ENCODE measurements at places on chromosomes 1 and 21.

GRCh38 chr1:184801503-184801902 is 46.8 kb upstream of the EDEM3 start:
- no peak for DNase-seq

DNA sequence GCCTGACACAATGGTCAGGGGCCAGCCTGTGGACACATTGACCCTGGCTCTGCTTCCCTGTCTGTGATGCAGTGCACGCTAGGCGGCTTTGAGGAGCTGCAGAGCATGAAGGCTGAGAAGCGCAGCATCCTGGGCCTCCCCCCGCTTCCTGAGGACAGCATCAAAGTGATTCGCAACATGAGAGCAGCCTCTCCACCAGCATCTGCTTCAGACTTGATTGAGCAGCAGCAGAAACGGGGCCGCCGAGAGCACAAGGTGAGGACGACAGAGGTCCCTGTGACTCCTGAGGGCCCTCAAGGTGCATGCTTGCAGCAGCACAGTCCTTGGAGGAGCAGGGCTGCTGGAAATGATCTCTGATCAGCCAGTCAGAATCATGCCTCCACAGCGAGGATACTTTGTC is 8.6 kb downstream of the STRIP1 start:
- DNase-seq = no peak

GRCh38 chr1:55718758-55719671 is 503.9 kb upstream of the USP24 start:
- no peak for DNase-seq

DNA sequence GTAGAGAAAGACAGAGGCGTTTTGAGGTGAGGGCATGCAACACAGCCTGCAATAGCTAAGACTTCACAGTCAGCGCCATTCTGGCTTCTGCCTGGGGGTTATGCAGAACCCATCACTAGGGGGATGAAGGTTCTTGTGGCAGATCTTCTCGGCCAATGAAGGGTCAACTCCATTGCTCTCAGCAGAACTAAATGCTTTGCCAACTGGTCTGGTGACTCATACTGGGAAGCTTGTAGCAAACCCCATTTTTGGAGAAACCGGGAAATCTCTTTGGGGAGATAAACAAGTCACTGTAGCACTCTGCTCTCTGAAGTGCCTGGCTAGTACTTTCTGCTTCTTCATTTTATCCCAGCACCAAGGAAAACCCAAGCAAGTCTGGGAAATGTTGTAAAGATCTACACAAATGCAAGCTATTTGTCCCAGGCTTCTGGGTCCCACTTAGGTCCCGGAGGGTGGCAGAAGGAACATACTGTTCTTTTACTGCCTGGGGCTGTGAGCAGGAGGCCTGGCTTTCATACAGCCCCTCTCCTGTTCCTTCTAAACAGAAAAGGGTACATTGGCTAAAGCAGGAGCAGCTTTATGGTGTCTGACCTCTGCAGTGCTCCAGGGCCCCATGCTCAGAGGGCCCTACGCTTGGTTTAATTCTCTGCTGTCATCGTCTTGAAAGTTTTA is 28.8 kb downstream of the SHISA4 start:
- no peak for DNase-seq

DNA sequence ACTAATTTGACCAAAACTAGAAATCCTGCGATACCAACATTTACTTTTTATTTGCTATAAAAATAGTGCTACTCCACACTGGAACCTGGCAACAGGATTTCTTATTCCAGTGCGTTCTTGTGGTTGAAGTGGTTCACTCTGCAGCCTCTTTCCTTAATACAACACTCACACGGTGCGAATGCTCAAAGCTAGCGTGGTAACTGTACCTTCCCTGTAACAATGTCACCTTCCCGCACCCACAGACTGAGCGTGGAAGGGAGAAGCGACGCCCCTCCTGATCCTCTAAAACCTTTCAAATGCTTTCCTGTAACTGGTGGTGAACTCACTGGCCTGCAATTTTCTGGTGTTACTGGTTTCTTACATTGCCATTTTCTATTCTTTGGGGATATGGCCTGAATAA is 132.2 kb downstream of the LRRC53 start:
- DNase-seq = no peak

- no peak for DNase-seq
Observed at GRCh38 chr21:39714331-39714730, 30.7 kb upstream of the IGSF5 start.

- no peak for DNase-seq
Observed at GRCh38 chr1:209223791-209224190, 359.7 kb upstream of the CAMK1G start.

DNA sequence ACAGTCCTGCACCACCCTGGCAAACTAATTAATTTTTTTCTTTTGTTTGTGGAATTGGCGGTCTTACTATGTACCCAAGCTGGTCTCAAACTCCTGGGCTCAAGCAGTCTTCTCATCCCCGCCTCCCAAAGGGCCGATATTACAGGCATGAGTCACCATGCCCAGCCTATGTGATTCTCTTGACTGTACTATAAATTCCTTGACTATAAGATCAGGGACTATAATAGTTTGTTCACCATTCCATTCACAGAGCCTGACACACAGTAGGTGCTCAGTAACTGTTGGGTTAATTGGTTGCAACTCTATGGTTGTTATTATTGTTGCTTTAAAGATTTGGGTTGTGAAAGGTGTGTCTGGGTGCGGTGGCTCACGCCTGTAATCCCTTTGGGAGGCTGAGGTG is 17.2 kb downstream of the DAP3 start:
- DNase-seq = no peak

GRCh38 chr21:41954654-41955499 is 1.1 kb upstream of the C2CD2 start:
- no peak for DNase-seq

DNA sequence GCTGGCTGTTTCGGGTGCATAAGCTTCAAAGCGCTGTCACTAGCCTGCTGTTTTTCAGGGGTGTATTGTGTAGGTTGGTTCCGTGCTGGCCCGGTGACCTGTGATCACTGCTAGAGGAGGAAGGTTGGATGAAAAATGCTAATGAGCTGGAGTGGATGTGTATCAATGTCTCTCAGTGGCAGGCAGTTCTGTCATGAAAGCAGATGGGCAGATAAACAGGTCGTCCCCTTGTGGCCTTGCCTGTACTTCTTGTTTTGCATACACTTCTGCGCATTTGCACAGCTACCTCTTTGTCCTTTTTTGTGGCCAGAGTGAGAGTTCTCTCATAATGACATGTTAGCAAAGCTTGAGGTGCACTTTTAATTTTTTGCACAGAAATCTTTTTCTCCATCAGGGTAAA is 2.9 kb downstream of the SELENON start:
- no peak for DNase-seq

DNA sequence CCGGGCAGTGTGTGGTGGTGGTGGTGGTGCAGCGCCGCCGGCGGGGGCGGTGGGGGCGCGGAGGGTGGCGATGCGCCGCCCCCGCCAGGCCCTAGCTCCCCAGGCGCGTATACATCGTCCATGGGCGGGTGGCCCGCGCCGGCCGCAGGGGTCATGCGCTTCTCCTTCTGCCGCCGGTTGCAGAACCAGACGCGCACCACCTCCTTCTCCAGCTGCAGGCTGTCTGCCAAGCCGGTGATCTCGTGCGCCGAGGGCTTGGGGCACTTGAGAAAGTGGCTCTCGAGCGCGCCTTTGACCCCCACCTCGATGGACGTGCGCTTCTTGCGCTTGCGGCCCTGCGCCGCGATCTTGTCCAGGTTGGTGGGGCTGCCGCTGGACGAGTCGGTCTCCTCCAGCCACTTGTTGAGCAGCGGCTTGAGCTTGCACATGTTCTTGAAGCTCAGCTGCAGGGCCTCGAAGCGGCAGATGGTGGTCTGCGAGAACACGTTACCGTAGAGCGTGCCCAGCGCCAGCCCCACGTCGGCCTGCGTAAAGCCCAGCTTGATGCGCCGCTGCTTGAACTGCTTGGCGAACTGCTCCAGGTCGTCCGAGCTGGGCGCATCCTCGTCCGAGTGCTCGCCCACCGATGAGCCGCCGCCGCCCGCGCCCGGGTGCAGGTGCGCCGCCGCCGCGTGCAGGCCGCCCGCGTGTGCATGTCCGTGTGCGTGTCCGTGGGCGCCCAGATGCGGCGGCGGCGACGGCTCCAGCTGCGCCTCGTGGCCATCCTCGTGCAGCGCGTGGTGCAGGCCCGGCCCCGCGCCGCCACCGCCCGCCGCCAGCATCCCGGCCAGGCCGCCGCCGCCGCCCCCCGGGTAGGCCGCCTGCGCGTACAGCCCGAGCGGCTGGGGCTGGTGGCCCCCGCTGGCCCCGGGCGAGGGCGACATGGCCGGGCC is 926 bp downstream of the POU3F1 start:
- no peak for DNase-seq

DNA sequence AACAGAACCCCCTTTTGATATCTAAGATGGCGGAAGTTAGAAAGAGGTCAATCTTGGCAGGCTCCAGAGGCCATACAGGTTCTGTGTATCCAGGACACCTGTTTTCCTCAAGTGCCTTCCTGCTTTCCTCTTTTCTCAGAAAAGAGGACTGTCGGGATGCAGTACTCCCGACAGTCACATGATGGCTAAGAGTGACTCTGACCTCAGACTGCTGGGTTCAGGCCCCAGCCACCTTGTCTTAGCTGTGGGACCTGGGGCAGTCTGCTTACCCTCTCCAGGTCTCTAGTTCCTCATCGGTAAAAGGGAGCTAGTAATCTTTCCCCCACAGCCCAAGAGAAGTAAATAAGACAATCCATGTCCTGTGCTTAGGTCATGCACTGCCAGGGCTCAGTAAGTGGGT is 29.9 kb downstream of the STK40 start:
- DNase-seq = no peak

DNA sequence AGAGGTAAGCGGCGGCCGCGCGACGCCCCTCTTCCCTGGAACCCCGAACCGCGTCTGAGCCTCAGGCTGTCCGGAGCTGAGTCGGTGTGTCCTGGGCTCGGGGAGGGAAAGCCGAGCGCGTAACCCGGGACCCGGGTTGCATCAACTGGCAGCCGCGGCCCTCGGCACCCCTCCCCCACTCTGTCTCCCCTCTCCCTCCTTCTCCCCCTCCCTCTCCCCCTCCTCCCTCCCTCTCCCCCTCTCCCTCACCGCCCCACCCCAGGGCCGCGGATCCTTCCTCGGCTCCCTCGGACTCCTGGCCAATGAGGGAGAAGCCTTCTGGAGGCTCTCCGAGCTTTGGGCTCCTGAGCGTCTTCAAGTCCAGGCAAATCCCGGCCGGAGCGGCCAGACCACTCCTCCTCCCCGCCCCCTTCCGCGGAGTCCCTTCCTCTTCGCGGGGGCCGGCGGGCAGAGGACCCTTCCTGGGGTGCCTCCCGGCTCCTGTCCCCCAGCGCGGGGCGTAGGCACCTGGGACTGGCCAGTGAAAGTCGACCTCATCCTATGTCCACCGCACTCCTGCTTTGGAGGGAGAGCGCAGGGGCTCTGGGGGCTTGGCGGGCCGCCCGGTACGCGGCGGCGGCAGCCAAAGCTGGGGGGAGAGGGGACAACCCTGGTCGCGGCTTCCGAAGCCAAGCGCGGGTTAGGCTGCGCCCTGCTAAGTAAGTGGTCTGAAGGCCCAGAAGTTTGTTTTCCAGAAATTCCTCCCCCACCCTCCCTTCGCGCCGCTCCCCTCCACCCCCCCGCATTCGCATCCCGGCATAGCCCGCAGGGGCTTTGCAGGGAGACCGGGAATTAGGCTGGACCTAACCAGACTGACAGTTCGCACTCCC is 850 bp downstream of the SESN2 start:
- peak; percentile 57 for DNase-seq

DNA sequence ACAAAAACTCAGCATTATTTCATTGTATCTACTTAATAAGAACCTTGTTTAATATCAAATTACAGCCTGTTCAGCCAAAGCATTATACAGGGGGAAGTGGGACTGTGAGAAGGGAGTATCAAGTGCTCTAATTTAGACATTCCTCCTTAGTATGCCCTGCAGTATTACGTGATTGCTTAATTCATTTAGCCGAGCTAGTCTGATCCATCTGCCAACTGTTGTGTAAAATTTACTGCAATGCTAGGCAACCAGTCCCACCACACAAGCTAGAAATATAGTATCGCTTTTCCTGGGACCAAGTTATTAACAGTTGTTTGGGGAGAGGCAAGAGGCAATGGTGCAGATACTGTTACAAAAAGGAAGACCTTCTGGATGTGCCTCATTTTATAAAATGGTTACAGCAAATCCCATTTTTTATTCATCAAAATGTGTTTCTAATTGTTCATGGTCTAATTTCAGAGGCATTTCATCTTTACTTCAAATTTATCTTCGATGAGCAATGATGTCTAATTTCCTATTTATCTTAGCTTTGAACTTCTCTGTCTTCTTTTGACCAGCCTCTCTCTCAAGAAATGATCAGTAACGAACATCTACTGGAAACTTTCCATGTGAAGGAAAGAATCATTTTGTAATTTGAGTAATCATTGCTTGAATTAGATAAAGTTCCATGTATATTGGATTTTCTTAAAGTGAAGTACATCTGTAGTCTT is 283.3 kb downstream of the DUSP10 start:
- no peak for DNase-seq

DNA sequence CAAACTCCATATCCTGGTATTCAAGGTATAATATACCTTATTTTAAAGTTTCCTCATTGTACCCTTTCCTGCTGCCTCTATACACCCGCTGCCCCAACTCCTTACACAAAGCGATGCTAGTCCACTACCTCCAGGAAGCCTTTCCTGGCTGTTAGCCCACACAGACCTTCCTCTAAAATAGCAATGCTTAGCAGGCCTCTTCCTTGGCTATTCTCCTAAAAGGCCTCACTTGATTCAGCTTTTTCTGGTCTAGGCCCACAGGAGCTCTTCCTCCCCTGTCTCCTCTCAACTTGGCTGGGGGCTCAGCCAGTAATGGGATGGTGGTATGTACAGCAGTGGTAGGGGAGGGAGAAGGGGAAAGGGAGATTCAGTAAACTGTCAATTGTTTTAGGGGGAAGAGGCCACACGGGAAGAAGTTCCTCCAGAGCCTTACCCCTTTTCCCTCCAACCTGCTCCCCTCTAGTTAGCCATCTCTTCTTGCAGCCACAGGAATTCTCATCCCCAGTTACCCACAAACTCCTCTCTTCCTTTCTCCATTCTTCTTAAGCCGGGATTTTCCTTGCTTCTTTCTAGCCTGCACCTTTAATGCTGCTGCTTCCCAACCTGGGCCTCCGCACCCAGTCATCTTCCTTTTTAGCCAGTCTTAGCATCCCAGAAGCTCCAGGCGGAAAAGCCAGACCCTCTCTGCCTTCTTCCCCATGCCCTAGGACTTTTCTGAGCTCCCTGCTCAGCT is 2.6 kb downstream of the LRRC41 start:
- DNase-seq = no peak

DNA sequence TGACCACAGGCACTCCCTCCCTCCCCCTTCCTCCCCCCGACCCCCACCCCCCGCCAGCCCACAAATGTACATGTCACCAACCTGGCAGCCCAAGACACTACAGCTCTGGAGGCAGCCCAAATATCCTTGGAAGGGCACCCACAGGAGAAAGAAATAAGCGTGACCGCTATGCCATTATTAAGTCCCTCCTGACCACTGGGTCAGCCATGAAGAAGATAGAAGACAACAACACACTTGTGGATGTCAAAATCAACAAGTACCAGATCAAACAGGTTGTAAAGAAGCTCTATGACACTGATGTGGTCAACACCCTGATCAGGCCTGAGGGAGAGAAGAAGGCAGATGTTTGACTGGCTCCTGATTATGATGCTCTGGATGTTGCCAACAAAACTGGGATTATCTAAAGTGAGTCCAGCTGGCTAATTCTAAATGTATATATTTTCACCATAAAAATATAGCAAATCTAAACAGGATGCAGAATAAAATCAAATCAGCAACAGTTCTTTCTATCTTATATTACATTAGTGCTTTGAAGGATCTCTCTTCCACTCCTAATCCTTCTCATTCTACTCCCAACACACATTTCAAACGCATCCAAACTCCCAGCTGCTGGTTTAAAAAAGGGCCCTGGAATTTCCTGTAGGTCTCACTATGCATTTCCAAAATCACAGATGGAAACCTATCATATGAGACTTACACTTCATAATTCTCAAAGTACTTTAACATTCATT is 77.4 kb upstream of the SLFNL1 start:
- DNase-seq = no peak

GRCh38 chr1:51671527-51672325 is 54.8 kb downstream of the OSBPL9 start:
- no peak for DNase-seq
